GM13976 (cell line): ENCODE measurements at places on chromosomes 11 and 22.

DNA sequence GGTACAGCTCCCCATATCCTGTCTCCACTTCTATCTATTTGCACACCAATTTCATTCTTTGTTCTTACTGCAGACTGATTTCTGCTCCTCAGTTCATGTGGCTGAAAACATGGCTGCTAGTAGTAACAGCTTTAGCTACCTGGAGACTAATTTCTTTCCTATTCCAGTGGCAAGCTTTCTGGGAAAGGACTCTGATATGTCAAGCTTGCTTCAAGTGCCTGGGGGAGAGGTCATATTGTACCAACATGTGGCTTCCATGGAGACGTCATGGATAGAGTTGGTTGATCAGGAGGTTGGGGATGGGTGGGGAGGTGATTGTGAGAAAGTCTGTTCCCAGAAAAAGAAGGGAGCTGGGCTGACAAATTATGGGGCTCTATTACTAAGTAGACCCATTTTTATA is 44.9 kb downstream of the ADM start:
- DNase-seq: no peak

- no peak for DNase-seq
These were observed 165.7 kb downstream of the COMMD9 start for GRCh38 chr11:36123336-36124101.

GRCh38 chr22:17149076-17149815 is 9.8 kb downstream of the HDHD5 start:
- DNase-seq: no peak

DNA sequence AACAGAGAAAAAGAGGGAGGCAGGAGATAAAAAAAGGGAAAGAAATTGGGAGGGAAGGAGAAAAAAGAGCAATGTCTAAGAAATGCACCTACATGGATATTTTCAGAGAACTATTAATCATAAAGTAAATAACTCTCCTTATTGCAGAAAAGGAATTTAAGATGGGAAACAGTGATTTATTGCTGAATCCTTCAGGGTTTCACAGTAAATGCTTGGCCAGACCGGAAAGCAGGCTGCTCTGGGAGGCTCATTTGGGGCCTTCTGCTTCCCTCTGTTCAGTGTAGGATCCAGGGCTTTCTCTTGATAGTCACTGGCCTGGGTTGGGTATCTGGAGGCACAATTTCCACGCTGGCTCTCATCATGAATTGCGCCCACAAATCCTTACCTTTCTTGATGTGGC is 324.3 kb upstream of the SORL1-AS1 start:
- DNase-seq: no peak

- no peak for DNase-seq
These were observed 43.7 kb downstream of the KMT5B start for GRCh38 chr11:68169442-68169841.

DNA sequence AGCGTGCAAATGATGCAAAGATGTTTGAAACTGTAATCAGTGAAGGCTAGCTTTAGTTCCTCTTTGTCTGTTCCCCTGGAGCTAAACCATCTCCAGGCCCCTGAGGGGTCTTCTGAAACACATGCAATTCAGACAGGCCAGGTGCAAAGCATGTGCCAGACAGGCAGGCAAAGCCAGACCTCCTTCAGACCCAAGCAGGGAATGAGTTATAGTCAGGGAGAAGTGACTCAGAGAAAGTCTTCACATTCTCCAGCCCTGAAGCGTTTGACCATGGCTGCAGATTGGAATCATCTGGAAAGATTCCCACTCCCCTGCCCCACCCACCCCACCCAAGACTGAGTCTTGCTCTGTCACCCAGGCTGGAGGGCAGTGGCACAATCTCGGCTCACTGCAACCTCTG is 187.0 kb upstream of the ISX start:
- no peak for DNase-seq
